ENCODE measurements at places on chromosomes 16 and 17.

DNA sequence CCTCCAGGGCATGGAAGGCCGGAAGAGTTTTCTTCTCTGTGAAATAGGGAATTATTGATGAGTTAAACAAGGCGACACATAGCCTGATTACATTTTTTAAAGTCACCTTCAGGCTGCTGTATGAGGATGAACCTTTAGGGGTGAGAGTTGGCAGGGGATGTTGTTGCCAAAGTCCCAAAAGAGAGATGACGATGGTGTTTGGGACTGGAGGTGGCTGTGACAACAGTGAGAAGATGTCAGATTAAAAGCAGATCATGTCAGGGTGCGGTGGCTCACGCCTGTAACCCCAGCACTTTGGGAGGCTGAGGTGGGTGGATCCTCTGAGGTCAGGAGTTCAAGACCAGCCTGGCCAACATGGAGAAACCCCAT is 16.8 kb upstream of the ASGR2 start:
- DNase-seq: no peak

DNA sequence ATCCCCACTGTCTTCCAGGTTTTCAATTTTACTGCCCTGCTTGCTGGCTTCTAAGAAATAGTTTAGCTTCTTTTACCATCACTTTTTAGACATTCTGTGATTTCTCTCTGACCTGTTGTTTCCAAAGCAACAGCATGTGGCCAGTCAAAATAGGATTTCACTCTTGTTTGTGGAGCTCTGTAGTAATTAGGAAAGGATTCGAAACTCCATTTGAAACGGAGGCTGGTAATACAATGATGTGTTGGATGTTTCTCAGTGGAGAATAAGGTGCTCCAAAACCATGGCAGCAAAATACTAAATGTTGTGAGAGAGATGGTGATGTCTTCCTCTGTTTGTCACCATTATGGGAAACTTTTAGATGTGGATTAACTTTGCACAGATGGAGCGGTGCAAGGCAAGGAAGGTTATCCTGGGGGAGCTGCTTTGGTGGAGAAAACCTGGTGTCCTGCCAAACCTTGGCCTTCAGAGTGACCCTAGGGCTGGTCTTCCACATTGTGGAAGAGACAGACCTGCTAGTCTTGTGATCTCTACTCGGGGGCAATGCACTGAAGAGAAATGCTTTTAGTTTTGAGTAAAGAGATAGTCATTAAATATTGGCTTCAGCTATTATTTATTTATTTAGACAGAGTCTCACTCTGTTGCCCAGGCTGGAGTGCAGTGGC is 79.4 kb downstream of the PRKCA start:
- no peak for DNase-seq

GRCh38 chr16:57609541-57610401 is 18.7 kb upstream of the ADGRG1 start:
- DNase-seq: peak; percentile 74

- DNase-seq: no peak
Measured at GRCh38 chr17:81302324-81302723, 7.2 kb upstream of the SLC38A10 start.

DNA sequence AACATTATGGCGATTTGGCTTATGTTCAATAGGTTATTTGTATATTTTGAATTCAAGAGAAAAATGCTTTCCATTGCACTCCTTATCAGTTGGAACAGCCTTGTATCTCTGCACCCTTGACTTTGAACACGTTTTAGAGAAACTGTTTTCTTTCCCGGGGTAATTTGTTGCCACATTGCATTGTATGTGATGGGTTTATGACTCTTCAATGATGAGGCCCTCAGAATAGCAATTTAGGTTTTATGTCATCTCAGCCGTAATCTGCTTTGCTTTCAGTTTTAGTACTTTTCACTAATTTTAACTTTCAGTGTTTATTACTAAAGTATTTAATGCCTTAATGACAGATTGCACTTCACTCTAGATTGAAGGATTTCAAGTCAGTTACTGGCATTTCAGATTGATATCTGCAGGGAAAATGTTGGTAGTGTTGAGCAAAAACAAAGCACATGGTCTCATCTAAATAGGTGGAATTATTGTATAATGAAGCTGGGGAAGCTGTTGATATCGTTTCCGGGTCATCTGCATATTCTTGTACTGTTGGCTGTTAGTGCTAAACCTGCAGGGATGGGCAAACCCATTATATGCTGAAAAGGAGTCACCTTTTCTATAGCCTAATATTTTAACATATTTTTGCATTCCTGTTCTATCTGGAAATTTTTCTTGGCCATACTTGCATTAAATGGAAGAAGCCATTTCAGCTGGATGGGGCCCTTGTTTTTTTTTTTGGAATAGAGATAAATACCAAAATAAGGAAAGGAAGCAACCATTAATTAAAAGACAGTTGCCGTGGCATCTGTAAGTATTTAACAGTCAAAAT is 2.0 kb downstream of the LUC7L3 start:
- no peak for DNase-seq

GRCh38 chr17:69447726-69448125 is 33.2 kb downstream of the MAP2K6 start:
- no peak for DNase-seq

DNA sequence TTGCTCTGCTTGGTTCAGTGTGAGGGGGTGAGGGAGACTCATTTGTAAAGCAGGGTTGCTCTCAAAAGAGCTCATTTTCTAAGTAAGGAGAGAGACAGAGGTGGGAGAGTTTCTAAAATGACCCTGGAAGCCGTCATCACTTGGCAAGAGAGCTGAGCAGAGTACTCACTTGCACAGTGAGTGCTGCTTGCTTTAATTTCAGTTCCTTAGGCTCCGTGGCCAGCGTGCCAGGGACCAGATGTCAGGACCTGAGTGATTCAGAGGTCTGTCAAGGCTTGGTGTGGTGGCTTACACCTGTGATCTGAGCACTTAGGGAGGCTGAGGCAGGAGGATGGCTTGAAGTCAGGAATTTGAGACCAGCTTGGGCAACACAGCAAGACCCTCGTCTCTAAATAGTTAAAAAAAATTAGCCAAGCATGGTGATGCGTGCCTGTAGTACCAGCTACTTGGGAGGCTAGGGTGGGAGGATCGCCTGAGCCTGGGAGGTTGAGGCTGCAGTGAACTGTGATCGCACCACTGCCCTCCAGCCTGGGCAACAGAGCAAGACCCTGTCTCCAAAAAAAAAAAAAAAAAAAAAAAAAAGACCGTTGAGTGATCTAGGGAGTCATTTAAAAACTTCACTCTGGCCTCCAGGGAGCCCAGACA is 10.7 kb downstream of the ZNF205 start:
- DNase-seq: no peak

DNA sequence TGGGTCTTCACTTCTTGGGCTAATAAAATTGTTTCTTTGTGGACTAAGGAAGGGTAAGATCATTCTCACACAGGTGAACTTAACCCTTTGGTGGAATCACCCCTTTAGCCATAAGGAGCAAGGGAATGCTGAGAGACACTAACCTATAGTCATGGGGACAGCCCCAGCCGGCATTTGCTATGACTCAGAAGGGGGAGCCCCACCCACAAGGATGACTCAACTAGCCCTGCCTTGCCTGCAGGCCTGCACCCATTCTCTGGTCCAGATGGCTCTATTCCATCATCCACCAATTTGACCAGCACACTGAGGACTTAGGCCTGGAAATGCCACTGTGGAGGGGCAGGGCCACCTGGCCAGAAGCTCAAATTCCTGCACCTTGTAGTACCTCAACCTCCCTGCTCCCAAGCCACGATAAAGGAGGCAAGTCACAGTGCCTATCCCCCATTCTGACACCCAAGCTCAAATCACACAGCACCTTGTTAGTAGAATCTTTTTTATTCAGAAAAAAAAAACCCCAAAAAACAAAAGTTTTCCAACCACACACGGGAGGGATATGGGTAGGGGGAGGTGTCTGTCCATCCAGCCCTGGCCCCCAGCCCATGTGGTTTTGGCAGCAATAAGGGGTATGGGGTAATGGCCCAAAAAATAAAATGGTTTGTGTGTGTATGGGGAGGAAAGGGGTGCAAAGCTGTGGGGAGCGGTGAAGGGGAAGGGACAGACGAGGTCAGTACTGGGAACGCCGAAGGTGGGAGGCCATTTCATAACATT is 3.0 kb downstream of the PFN1 start:
- peak; percentile 79 for DNase-seq

- DNase-seq: no peak
Measured at GRCh38 chr16:2214719-2214968, at the start of gene PGP. PGP (minus strand) TSS chr16:2214840; CDS start chr16:2214777, 63 bp downstream.

DNA sequence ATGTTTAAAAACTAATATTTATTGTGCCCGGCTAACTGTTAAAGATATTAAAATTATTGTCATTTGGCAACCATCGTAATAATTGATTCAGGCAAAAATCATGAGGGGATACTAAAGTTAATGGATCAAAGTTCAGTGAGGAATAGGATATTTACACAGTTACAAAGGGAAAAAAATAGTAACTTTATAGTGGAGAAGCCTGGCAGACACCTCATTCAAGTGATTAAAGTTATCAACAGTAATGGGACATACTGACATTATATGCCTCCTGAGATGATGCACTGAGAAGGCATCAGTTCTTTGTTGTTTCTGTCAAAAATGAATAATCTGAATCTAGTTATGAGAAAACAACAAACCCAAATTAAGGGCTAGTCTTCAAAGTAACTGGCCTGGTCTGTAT is 77.1 kb downstream of the NLK start:
- DNase-seq: no peak

- no peak for DNase-seq
Measured at GRCh38 chr16:75318737-75319136, 67.3 kb upstream of the BCAR1 start.

DNA sequence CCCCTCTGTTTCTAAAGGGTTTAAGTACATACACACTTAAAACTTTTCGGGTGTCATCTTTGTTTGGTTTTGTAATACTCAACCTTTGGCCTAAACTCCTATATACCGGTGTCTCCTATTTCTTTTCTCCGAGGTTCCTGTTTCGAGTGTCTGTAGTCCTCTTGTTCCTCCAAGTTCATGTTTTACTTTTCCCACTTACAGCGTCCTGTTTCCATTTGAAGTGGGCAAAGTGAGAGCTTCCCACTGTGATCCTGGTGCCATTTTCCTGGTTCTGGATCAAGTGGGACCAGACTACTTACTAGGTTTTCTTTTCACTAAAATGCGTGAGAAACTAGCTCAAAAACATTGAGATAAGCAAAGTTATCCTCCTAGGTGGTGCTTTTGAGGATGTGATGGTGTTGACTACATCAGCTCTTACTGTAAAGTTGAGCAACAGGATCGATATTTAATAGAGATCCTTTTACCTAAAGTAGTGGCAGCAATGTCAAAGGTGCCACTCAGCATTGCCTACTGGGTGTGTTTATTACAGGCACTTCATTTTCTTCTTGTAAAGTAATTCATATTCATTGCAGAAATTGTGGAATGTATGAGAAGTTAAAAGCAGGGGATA is 1.3 kb downstream of the PSMD3 start:
- DNase-seq: no peak

GRCh38 chr17:43779145-43780125 is 658 bp upstream of the DUSP3 start:
- DNase-seq: no peak

DNA sequence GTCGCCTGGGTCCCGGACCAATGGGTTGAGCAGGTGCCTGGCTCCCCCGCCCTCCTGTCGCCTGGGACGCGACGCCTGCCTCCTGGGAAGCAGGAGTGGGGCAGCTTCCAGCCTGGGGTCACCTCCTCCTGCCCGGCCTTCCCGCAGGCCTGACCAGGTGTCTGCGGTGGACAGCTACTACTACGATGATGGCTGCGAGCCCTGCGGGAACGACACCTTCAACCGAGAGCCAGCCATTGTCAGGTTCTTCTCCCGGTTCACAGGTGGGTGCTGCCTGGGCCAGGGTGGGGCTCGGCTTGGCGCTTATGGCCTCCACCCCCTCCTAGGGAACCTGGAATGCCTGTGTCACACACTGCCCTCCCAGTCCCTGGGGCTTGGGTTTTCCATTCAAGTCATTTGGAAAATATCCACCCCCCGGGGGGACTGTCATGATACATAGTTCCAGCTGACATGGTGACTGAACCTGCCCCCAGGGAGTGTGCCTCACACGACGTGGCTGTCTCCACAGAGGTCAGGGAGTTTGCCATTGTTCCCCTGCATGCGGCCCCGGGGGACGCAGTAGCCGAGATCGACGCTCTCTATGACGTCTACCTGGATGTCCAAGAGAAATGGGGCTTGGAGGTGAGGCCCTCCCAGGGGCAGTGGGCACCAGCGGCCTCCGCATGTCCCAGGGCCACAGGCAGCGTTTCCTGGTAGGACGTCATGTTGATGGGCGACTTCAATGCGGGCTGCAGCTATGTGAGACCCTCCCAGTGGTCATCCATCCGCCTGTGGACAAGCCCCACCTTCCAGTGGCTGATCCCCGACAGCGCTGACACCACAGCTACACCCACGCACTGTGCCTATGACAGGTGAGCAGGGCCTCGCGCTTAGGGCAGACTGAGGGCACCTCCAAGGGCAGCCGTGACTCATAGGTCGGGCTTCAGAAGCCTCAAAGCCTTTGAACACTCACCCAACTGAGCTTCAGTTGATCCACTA is 2.3 kb downstream of the DNASE1 start:
- DNase-seq: no peak

- peak; percentile 66 for DNase-seq
Measured at GRCh38 chr17:74212913-74213791, at the start of gene TTYH2. TTYH2 (plus strand) TSS chr17:74213571; CDS start chr17:74213588, 17 bp downstream.

DNA sequence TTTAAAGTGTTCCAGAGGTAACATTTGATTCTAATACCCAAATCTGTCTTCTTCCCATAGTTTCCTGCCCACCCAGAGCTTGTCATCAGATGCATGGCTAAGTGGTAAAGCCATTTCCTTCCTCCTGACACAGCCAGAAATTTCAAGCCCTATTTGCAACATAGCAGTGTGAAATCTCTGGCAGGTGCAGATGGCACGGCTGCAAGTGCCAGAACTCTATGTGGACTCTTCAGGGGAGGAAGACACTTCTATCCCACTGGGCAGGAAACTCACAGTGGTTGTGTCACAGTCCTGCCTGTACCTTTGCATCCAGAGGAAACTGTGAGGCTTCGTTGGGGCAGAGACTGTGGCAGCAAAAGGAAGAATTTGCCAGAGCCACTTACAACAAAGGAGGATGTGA is 13.2 kb downstream of the DYNLRB2 start:
- DNase-seq: no peak

DNA sequence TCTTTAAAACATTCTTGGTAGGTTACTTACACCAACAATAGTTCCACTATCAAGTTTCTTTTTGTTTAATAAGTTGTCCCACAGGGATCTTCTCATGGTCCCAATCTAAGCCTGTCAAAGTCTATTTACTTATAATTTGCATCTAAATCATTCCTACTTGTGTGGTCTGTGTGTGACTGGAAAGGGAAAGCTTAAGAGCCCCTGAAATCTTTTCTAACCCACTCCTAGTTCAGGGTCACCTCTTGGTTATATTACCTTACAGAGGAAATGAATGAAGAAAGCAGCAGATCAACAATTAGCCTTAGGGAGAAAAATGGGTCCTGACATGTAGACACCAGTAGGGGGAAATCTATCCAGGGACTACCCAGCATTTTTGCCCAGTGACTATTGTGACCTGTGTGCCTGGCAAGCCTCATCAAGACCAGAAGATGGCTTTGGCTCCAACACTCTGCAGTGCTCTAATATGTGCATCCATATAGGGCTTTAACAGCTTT is 110.4 kb upstream of the HAS3 start:
- no peak for DNase-seq

DNA sequence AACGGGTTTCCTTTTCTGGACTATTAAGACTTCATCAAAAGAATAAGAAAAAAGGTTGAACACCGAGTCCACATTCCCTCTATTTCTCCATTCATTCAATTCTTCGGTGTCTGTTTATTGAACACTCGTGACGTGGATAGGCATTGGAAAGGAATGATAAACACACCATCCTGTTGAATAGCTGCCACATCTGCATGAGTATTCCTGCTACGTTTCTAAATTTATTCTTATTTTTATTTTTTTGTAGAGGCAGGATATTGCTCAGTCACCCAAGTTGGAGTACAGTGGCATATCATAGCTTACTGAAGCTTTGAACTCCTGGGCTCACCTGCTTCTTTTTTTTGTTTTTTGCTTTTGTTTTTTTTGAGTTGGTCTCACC is 80.8 kb upstream of the CIBAR2 start:
- DNase-seq: no peak
